ENCODE measurements at places on chromosomes 7 and 10.

DNA sequence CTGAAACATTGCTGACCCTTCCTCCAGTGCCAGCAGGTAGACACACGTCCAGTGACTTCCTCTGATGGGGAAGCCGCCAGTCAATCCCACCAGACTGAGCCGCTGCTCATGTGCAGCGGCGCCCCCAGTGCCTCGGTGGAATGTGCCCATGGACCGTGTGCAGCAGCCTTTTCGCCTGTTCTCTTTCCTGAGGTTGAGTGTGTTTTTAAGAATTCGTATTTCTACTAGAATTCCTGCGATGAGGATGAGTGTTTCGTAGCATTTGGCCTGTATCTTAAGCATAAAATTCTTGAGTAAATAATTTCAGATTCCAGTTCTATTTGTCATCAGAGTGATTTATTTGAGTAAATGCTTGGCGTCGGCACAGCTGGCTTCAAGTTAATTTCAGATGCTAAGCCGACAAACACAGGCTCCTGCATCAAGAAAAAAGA lies 35.4 kb downstream of the BNIP3 start:
- DNase-seq: no peak

DNA sequence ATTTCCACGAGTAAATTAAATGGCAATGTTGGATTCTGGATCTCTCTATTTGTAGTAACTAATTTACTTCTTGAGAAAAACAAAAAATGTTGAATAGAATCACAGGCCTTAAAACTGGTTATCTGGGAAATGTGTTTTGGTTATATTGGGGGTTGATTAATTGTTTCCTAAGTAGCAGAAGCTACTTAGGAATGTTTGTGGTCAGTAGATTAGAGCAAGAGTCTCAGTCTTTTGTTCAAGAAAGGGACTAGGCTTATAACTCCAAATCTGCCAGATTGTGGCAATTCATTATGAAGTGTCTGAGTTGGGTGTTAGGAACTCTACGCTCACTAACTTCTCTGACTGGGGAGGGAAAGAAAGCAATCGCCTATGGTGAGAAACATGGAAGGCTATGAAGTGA lies 244.3 kb upstream of the PHYHIPL start:
- DNase-seq: no peak

GRCh38 chr7:104841798-104842197 lies 172.2 kb upstream of the KMT2E start:
- DNase-seq: no peak

DNA sequence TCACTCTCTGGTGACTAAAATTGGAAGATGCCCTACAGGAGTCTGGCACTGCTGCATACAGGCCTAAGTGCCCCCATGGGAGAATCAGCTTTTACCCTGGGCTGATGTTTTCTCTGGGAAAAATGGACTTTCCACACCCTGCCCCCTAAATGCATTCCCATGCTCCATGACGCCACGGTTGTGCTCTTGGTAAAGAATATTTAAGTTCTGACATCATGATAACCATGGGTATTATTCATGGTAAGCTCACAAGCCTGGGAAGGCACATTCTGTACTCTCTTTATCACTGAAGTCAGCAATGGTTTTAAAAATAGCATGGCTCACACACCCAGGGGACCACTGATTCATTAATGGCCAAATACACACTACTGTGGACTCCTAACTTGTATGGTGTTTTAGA lies 43.4 kb downstream of the HIPK2 start:
- DNase-seq: no peak

All from suprapubic skin (tissue), 4 donors.